Upper lobe of left lung (tissue), 6 donors: ENCODE measurements at places on chromosomes 11 and 22. TPM values are rescaled to one million over a fixed set of nuclear protein-coding genes. Genes with fewer than 3 reads are reported as not detected.

DNA sequence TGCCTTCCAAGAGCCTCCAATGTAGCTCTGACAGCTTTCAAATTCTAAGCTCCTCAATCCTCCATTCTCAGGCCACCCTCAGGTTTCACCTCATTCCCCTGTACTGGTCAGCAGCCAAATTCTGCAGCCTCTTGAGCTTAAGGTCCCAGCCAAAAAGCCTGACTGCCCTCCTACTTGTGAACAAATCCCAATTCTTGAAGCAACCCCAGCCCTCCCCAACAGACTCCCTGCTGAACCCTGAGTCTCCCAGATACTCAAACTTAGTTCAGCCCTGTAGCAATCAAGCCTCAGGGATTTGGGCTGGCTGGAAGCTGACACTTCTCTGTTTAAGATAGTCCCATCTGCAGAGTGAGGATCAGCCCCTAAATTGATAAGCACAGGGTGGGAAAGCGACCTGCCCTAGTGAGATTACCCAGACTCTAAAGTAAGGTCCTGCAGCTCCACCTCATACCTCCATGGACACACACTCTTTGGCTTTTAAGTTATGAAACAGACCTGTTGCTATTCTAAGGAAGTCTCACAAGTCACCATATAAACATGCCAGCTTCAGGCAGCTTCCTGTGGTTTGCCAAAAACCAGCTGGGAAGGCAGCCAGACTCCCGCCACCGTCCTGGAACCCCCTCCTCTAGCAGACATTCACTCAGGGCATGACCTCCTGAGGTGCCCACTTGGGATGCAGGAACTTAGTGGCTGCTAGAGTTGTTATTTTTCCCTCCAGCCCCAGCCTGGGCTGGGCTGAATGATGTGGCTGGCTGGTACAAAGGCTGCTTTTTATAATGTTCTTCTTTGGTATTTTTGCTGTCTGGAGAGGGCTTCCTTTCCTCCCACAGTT lies 82.5 kb upstream of the PICALM start:
- H3K4me3 ChIP-seq: no peak overlapping the region
- no peaks in the 10 kb centered on the region for H3K27me3 ChIP-seq

DNA sequence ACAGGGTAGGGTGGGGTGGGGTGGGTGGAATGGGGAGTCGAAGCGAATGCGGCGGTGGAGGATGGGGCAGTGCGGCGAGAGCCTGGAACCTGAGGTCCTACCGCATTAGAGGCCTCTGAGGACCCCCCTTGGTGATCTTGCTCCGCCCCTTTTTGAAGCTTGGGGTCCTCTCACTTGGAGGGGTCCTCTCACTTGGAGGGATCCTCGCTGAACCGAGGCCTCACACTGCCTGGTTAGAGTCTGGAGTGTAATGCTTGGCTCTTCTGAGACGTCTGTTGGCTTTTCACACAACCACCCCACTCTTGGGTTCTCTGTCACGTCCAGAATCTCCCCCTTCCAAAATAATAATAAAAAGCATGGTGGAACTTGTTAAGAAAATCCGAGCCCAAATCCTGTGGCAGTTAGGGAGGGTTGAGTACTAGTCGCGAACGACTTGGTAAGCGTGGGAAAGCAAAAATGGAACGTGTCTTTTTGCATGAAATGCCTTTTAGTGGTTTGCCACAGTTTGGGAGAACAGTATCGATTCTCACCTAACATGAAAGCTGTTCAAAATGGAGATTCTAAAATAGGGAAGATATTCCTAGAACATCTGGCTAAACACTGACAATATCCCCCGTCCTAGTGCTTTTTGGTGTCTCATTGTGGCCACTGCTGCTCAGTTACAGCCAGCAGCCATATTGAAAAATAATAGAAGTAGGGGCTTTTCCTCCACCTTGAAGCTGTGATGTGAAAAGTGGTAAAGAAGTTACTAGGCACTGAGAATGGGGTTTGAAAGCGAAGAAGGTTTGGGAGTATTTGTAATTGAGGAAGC lies 822 bp downstream of the RBX1 start:
- peak overlapping the region; percentile 97 for H3K27ac ChIP-seq
- no peaks in the 10 kb centered on the region for H3K27me3 ChIP-seq
- peak overlapping the region; percentile 80 for H3K4me3 ChIP-seq
- H3K36me3 ChIP-seq: peaks cover 21% of the 10 kb centered on the region

DNA sequence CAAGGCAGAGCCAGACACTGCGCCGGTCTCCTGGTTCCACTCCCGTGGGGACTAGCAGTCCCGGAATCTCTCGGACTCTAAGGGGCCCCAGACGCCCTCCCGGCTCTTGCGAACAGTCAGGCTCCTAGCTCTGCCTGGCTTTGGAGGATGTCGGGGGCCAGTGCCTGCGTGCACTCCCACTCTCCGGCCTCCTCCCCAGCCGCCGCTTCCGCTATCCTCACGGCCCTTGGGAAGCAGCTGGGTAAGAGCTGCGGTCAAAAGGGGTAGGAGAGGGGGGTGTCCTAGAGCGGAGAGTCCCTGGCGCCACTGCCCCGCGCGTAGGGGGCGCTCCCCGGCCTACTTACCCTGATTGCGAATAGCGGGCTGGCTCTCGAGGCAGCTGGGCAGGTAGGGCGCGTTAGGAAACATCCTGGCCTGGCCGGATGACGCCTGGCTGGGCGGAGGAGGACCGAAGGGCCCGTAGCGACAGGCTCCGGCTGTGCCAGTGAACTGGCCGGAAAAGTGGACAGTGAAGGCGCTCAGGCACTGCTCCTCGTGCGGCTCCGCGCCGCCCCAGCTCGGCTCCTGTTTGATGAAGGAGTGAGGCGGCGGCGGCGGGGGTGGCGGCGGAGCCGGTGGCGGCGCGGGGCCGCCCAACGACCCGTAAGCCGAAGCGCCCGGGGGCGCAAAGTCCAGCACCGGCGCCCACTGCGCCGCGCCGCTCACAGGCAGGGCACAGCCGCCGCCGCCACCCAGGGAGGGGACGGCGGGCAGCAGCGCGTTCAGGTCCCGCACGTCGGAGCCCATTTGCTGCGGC lies 785 bp downstream of the WT1 start:
- peaks cover 71% of the 10 kb centered on the region for H3K4me1 ChIP-seq
- DNase-seq: peak; percentile 85
- no peaks in the 10 kb centered on the region for H3K36me3 ChIP-seq
- H3K27ac ChIP-seq: no peak overlapping the region
- H3K4me3 ChIP-seq: peak overlapping the region; percentile 26
- H3K27me3 ChIP-seq: peaks cover 16% of the 10 kb centered on the region

DNA sequence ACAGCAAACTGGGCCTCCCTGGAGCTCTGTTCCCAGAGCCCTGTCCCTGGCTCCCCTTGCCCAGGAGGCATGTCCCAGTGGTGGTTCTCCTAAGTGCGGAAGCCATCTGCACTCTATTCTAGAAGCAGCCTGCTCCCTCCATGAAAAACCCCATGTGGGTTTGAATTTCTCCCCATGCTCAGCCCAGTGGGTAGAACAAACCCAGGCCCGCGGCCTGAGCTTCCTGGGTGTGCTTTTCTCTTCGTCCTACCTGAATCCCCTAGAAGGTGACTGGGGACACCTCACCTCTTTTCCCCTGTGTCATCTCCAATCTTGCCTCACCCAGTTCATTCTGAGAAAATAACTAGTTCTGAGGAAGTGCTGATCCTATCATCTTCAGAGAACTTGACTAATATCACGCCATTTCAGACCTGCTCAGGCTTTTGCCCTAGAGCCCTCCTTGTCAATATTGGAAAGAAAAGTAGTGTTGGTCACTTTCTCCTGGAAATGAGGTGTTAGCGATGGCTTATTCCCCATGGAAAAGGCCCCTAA lies 15.9 kb downstream of the IL10RA start:
- no peak overlapping the region for H3K4me3 ChIP-seq
- H3K36me3 ChIP-seq: peaks cover 4% of the 10 kb centered on the region
- H3K27ac ChIP-seq: peak overlapping the region; percentile 75
- peaks cover 8% of the 10 kb centered on the region for H3K4me1 ChIP-seq
- no peak for DNase-seq

DNA sequence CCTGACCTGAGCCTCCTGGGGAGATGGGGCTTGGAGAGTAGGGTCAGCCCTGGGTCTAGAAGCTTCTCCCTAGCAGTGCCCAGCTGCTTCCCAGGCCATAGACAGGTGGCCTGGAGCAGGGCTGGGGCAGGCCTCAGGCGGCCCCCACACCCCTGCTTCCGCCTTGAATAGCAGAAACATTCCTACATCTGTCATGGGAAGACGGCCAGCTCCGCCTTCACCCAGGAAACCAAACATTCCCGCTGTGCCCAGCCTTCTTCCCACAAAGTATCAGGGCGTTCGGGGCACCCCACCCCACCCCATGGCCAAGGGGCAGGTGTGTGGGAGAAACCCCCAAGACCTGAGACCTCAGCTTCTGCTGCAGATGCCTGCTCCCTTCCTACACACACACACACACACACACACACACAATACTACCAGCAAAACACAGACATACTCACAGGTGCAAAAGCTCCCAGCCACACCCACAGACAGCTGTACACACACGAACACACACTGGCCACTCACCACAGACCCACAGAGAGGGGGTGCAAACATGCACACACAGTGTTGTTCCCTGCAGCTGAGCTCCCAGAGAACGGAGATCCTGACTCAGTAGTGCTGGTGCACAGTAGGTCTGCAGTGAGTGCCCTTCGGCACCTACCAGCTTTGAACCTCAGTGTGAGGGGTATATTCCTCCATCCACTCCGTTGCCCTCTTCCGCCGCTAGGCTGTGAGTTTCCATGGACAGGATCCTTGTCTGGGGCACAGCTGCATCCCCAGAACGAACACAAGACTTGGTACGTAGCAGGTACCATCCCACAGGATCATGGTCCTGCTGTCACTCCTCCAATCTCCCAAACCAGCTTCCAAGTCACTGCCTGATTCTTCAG lies 37.4 kb downstream of the PDGFB start:
- no peak overlapping the region for H3K27ac ChIP-seq
- no peaks in the 10 kb centered on the region for H3K27me3 ChIP-seq
- peaks cover 10% of the 10 kb centered on the region for H3K4me1 ChIP-seq

- no peak overlapping the region for H3K4me3 ChIP-seq
- peaks cover 69% of the 10 kb centered on the region for H3K4me1 ChIP-seq
- peak overlapping the region; percentile 71 for H3K27ac ChIP-seq
- no peaks in the 10 kb centered on the region for H3K27me3 ChIP-seq
- H3K36me3 ChIP-seq: no peaks in the 10 kb centered on the region
These were observed 53.1 kb downstream of the PACSIN2 start for GRCh38 chr22:42961810-42962209.

GRCh38 chr22:29717789-29718188 lies 2.0 kb upstream of the CABP7 start:
- peaks cover 36% of the 10 kb centered on the region for H3K27me3 ChIP-seq
- no peak overlapping the region for H3K4me3 ChIP-seq
- no peaks in the 10 kb centered on the region for H3K36me3 ChIP-seq
- H3K4me1 ChIP-seq: peaks cover 18% of the 10 kb centered on the region

DNA sequence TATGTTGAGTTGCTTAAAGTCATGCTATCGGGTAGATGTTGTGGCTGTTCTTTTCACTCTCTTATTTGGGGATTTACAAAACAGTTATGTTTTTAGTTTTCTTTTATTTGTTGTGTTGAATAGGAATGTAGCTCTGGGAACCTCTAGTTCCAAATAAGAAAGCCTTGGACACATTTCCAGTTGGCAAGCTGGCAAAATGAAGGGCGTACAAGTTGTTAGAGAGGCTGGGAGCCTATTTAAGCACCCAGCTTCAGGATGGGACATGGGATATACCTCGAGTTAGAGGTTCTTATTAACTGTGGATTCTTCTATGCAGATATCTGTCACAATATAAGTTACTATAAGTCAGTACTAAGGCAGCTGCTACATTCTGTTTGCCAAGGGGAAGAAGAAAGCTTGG lies 22.8 kb downstream of the PPARA start:
- H3K4me1 ChIP-seq: peaks cover 8% of the 10 kb centered on the region
- DNase-seq: no peak
- no peaks in the 10 kb centered on the region for H3K36me3 ChIP-seq
- no peaks in the 10 kb centered on the region for H3K27me3 ChIP-seq

DNA sequence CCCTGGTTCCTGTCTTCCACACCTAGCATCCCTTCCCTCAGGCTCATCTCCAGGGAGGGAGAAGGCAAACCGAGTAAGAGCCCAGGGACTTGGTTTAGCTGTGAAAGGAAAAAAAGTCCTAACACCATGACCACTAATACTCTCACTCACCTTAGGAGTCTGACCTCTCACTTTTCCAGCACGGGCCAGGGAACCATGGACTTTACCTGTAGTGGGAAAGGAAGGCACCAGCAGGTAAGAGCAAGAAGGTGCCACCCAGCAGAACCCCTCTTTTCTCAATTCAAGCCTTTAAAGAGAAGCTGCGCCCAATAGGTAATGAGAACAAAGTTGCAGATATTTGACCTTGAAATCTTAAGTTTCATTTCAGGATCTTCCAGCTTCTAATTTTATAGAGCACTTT lies 1.1 kb downstream of the FAU start:
- no peaks in the 10 kb centered on the region for H3K27me3 ChIP-seq
- H3K4me3 ChIP-seq: peak overlapping the region; percentile 81
- no peak for DNase-seq

GRCh38 chr11:1928891-1929541 lies 9.5 kb downstream of the TNNT3 start:
- no peaks in the 10 kb centered on the region for H3K36me3 ChIP-seq
- H3K4me3 ChIP-seq: no peak overlapping the region
- DNase-seq: no peak
- no peaks in the 10 kb centered on the region for H3K4me1 ChIP-seq

DNA sequence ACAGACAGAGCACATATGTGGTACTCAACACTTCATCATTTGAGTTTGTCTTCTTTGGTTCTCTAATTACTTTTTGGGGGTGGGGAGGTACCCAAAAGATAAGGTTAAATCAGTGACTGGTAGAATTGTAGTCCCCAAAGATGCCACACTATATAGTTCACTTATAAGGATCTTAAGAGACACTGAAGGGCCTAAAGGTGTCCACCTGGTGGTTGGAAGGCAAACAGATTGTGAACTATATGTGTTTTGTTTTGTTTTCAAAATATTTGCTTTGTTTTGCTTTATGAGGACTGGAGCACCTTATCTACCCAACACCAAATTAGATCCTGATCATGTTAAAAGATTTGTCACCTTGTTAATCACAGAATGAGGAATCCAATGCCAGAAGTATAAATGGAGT lies 136.1 kb downstream of the DCDC1 start:
- no peak overlapping the region for H3K27ac ChIP-seq
- no peak for DNase-seq
- H3K4me3 ChIP-seq: no peak overlapping the region
- no peaks in the 10 kb centered on the region for H3K4me1 ChIP-seq
- H3K36me3 ChIP-seq: no peaks in the 10 kb centered on the region
- no peaks in the 10 kb centered on the region for H3K27me3 ChIP-seq

Gene NPTXR
- total RNA-seq: 3.0 TPM

Gene SEPTIN3
- 1.4 TPM for total RNA-seq

Gene C11orf87
- total RNA-seq: not detected
